Activated CD8-positive, alpha-beta memory T cell treated with anti-CD3 and anti-CD28 coated beads for 1 hour (primary cell): ENCODE measurements at places on chromosomes 7 and 10.

GRCh38 chr7:102085218-102085772 lies 201.4 kb upstream of the SH2B2 start:
- DNase-seq: no peak

DNA sequence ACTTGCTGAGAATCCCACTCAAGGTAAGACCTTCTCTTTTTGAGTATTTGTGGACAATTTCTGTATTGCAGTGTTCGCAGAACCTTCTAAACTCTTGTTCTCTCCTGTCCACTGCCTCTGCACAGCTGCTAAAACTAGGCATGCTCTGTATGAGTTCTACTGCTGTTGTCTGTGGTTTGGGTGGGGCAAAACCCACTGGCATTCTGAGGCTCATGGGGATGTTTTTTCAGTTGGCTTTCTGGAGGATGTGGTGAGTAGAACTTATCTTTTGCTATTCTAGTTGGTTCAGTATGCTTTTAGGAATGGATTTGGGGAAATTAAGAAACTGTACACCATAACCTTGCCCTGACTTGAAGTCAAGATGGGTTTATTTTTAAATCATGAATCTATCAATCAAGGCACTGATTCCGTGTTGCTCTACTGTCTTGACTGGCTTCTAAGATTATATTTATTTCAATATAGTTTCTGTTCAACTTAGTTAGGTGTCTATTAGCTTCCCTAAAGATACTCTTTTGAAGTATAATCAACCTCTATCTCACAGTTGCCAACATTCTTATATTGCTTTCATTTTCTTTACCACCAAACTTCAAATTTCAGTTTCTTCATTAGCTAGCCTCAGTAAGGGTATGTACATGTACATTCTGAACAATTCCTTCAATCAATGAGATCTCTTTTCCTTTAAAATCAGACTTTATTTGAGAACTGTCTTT lies 25.0 kb upstream of the C1GALT1 start:
- DNase-seq: peak; percentile 9

DNA sequence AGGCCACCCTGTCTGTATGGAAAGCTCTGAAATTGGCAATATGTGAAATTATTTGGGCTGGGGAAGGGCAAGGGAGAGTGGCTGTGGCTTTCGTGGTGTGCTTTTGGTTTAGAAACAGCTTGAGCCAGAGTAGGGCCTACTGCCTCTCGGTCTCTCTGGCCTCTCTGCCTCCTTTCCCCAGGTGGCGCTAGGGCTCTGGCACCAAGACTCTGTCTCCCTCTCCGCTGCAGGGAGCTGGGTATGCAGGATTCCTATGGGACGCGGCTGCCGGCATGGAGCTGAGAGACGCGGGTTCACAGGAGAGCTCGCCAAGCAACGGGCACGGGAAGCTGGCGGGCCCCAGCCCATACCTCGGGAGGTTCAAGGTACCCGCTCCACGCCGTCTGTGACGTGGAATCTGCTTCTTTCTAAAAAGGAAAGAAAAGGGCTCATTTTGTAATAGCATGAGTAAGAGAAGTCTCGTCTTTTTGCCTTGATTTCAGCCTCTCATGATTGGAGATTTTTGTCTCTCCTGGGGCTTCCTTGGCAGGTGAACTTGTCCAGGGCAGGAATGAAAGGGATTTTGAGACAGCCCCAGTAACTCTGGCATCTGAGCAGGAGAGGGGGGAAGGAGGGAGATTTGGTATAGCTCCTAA lies 105.1 kb upstream of the ANLN start:
- DNase-seq: no peak

- DNase-seq: no peak
These were observed 115.5 kb downstream of the EGFR start for GRCh38 chr7:55134359-55134725.

- no peak for DNase-seq
These were observed 18.2 kb downstream of the SVIL start for GRCh38 chr10:29616542-29616941.

GRCh38 chr7:40644454-40645188 lies 509.8 kb downstream of the SUGCT start:
- no peak for DNase-seq

- DNase-seq: no peak
These were observed 557 bp downstream of the TMEM120A start for GRCh38 chr7:75993689-75994387.

DNA sequence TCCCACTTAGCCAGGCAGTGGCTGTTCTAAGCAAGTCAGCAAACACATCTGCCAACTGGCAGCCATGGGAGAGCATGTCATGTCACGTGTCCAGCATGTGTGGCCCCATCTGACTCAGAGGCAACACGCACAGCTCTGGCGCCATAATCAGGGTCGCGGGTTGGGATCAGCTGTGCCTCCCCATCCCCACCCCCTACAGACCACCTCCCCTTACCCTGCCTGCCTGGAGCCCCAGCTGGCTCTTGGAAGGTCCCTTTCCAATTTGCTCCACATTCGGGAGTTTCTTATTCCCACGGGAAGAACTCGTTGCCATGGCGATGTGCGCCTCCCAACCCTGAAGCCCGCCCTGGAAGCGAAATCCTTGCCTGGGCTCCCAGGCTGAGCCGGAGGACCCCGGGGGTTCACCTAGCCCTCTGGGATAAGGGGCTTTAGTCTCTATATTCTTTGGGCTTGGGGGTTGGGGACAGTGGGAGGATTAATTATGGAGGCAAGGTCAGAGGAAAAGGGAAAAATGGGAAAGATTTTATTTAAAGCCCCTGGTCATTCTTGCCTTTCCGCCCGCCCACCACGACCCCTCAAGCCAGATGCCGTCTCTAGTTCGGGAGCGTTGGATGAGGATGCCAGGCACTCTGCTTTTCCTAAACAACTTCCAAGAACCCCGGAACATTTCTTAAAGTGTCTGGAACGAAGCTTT lies 283.7 kb downstream of the ZEB1 start:
- no peak for DNase-seq

DNA sequence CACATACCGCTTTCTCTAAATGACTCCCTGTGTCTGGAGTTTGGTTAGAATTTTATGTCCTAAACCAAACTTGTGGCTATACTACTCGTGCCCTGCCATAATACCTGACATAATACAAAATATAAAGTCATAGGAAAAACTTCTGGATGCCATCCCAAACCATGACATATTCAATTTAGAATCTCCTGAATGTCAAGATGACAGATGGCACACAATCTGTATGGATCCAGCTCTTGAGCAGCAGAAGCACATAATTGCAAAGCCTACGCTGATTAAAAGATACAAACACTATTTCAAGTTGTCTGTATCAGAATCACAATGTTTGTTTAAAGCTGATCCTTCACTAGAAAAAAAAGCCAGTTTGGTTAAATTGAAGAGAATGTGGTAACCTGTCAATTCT lies 22.4 kb upstream of the CDC14C start:
- no peak for DNase-seq

DNA sequence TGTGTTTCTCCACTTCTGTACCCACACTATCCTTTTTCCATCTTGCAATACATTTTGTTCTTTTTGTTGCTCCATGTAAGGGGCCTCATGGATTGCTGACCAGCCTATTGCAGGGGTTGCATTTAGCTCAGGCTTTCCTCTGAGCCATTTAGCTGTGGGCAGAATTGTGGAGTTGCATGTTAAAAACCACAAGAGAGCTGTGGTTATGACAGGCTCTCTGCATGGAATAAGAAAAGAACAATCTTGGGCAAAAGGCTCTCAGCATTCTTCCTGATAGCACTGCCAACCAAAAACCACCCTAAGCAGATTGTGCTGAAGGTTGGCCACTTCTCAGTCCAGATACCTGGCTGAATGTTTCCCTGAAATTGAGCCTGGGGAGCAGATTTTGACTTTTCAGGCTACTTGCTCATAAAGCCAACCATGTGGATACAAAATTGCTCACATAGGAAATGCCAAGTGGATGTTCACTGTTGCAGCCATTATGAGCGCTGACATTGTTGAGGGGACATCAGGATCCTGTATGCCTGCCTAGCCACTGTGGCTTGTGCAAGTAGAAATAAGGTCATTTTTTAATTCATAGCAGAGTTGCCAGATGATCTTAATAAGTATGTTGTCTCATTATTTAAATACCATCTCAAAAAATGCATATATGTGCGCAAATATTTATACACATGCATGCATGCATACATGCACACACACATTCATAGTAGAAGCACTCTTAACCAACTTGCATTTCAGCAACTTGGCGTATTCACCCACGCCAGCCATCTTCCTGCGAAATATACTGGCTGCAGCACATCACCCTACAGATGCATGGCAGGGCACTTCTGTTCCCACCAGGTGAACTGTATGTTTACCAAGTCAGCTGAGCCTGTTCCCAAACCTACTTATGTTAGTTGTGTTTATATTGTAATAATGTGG lies 695.4 kb downstream of the LRMDA start:
- DNase-seq: no peak

- DNase-seq: no peak
These were observed 660.2 kb upstream of the IGFBP3 start for GRCh38 chr7:46581268-46581667.

- no peak for DNase-seq
These were observed 210.2 kb downstream of the TAX1BP1 start for GRCh38 chr7:27950123-27950522.

- no peak for DNase-seq
These were observed 44.8 kb upstream of the ADO start for GRCh38 chr10:62759599-62760175.

DNA sequence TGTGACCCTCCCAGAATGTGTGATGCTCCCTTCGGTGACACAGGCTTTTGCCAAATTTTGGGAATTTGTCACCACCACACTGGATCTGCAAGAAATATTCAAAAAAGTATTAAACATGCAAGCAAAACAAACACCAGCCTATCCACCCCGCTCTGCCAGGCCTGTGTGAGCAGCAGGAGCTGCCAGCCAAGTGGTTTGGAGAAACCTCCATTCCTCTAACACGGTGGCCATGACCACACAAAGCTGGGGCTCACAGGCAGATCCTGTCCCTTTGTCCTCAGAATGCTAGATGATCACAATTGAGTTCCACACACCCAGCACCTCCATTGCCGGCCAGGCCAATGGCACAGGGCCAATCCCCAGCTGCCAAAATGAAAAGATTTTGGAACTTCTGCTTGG lies 261.9 kb upstream of the PPP2R2D start:
- DNase-seq: no peak

DNA sequence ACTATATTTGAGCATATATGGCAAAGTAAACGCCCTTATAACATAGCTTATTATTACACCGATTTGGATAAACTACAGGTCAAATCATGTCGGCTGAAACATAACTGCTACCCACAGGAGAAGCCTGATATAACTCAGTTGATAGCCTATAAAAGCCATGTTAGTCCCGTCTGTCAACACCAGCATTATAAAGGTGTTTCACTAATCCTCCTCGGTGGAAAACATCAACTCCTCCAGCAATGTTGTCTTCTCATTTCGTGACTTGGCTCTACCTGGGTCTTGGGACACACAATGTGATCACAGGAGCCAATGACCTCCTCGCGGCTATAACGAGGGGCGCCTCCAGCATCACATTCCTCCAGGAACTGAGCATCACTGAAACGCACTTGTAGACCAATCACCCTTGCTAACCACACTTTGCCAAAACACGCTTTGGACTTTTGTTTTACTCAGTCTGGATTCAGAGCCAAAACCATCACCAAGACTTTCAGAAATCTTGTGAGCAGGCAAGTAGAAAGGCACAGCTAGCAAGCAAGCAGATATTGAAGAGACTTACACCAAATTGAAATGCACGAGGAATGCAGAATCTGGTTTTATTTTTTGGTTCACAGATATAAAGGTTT lies 269.7 kb upstream of the NFE2L3 start:
- DNase-seq: no peak

DNA sequence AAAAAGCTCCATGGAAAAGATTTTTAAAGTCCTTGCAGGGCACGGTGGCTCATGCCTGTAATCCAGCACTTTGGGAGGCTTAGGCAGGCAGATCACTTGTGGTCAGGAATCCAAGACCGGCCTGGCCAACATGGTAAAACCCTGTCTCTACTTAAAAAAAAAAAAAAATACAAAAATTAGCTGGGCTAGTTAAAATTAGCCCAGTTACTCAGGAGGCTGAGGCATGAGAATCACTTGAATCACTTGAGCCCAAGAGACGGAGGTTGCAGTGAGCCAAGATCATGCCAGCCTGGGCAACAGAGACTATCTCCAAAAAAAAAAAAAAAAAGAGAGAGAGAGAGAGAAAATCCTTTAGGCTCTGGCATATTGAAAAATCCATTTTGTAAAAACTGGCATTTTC lies 61.9 kb downstream of the CCDC6 start:
- no peak for DNase-seq

DNA sequence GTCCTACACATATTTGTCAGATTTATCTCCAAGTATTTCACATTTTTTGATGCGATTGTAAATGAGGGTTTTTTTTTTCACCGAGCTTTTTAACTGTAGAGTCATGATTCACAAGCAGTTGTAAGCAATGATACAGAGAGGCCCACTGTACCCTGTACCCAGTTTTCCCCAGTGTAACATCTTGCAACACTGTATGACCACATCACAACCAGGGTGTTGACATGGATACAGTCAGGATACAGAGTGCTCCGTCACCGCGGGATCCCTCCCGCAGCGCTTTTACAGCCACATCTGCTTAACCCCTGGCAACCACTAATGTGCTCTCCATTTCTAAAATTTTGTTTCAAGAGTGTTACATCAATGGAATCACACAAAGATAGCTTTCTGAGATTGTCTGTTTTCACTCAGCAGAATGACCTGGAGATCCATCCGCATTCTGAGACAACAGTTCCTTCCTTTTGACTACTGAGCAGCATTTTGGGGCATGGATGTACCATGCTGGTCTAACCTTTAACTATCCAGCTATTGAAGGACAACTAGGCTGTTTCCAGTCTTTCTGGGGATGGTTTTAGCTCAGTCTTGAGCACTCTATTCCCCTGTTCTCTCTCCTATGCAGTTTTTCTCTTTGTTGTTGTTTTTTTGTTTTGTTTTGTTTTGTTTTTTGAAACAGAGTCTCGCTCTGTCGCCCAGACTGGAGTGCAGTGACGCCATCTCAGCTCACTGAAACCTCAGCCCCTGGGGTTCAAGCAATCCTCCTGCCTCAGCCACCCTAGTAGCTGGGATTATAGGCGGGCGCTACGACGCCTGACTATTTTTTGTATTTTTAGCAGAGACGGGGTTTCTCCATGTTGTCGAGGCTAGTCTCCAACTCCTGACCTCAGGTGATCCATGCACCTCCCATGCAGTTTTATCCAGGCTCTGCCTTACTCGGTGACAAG lies 25.9 kb downstream of the GPRIN2 start:
- no peak for DNase-seq

- no peak for DNase-seq
These were observed 152.9 kb downstream of the NRF1 start for GRCh38 chr7:129764247-129765084.

DNA sequence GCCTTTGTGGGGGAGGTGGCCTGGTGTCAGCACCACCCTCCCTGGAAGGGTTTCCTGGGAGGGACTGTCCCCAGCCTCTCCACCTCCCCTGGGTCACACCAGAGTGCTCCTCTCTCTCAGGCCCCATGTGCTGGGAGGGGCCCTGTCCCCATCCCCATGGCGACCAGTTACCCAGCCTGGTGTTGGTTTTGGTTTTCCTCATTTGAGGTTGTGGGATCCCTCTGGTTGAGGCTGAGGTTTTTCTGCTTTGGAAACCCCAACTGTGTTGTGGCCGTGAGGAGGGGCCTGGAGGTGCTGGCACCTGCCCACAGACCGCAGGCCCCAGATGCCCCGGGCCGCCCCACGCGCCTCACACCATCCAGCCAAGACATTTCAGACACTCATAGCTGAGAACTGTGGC lies 106.3 kb downstream of the GRK5 start:
- no peak for DNase-seq

GRCh38 chr7:139750459-139751095 lies 27.2 kb downstream of the HIPK2 start:
- DNase-seq: no peak

GRCh38 chr7:71509381-71509780 lies 377.4 kb downstream of the GALNT17 start:
- no peak for DNase-seq
